Stimulated activated CD4-positive, alpha-beta T cell treated with anti-CD3 and anti-CD28 coated beads, Interleukin-2, amount 100 ng/mL, for 4 hours (primary cell): ENCODE measurements at places on chromosomes 11 and 22.

DNA sequence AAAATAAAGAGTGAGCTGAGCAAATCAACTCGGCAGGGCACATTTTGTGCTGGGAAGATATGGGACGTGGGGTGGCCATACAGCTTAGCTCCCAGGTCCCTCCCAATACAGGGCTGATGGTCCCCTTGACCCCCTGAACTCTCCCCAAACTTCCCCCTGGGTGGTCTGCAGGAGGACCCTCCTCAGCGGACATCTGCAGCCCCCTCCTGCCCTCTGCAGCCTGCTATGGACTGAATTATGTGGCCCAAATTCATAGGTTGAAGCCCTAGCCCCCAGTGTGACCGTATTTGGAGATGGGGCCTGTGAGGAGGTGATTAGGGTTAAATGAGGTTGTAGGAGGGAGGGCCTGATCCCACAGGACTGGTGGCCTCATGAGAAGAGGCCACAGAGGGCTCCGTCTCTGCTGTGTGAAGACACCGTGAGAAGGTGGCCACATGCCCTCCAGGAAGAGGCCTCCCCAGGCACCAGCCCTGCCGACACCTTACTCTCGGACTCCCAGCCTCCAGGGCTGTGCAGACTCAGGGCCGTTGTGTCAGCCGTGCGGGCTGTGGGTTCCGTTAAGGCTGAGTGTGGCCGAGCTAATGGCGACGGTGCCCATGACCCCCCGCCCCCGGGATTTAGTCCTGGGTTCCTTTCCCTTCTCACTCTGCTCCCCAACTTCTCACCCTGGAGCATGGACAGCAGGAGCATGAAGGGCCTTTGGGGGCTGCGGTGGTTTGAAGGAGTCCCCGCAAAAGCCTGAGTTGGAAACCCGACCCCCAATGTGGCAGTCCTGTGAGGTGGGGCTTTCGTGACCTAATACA, 1042.8 kb downstream of the BRD1 start:
- DNase-seq = no peak

DNA sequence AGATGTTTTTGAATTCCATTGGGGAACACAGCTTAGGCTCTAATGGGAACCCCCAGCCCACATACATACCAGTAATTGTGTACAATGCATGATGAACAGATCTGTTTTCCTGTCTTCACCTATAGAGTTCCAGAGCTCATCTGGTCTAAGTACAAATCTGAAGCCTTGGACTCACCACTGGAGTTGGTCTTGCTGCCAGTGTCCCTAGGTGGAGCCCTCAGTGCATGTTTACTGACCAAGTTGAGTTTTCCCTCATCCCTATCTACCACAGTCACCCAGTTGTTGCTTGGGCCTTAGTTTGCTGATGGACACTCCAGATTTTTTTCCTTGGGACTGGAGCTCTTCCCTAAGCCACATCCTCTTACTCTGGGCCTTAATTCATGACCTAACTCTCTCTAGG, 159.2 kb upstream of the DDI1 start:
- DNase-seq = no peak

DNA sequence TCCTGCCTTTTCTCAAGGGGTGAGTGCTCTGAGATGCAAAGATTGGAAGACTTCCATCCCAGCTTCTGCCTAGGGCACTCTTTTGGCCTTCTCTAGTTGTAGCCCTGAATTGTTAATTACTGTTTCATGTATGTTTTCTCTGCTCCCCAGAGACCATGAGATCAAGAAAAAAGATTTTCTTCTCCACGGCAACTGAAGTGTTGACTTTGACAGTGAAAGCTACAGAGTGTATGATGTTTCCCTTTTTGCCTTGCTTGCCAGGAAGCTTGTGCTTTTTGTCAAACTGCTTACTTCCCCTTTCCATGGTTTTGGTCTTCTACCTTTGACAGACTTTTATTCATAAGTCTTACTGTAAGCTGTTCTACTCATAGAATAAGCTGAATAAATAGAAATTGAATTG, 23.3 kb upstream of the EIF3D start:
- DNase-seq = no peak

GRCh38 chr11:83112886-83113285, 41.2 kb upstream of the RAB30 start:
- no peak for DNase-seq

DNA sequence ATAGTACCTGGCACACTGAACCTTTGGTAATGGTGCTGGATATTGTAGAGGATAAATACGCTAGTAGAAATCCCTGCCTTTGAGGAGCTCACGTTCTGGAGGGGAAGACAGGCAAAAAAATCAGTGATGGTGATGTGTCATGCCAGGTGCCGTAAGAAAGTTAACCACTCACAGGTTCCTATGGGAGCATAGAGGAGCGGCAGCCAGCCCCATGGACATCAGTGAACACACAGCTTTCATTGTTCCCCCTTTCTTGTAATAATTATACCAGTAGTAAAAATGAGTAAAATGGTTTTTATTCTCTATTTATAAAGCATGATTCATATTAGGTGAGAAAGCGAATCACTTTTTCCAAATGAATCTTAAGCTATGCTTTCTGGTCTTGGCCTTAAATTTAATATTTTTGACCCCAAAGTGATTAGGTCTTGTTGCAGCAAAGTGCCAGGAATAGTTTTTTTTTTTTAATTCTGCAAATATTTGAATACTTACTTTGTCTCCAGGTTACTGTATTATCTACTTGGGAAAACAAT, 57.9 kb downstream of the UVRAG start:
- DNase-seq = no peak

DNA sequence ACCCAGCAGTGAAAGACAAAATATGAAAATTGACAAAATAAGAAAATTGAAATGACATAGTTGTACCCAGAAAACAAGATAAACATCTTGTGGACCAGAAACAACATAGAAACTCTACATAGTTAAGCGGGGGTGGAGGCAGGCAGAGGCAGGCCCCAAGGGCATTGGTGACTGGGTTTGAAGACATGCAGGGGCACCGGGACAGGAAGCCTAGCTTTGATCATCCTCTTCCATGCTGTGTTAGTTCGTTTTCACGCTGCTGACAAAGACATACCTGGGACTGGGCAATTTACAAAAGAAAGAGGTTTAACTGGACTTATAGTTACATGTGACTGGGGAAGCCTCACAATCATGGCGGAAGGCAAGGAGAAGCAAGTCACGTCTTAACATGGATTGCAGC, 33.5 kb upstream of the CRTAM start:
- no peak for DNase-seq
